ENCODE measurements at places on chromosomes 1 and 21.

GRCh38 chr1:36665478-36666080 lies 182.9 kb upstream of the CSF3R start:
- DNase-seq: no peak

DNA sequence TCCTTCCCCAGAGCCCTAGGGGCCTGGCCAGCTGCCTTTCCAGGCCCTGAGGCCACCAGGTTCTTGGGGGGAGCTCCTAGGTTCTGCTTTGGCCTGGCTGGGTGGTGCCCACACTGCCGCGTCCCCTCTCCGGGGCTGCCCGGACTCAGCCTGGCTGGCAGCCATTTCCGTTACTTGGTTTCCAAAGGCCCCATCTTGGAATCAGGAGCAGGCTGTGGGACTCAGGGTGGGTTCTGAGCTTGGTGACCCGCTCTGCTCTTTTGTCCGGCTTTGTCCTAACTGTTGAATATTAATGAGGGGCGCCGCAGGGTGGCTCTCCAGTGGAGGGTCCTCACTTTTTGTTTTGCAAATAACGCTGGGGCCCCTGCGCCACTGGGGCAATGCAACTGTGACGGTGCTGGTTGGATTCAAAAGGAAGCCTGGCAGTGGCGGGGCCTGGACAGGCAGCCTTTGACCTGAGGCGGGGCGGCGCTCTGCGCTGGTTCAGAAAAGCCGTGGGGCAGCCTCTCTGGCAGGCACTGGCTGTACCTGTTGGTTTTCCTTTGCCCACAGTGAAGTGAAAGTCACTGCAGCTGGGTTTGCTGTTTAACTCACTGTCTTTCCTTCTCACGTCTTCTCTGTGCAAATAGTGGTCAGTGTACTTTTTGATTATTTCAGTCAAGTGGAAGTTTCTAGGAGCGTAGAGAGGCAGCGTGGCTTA lies 20.2 kb downstream of the SKI start:
- no peak for DNase-seq

DNA sequence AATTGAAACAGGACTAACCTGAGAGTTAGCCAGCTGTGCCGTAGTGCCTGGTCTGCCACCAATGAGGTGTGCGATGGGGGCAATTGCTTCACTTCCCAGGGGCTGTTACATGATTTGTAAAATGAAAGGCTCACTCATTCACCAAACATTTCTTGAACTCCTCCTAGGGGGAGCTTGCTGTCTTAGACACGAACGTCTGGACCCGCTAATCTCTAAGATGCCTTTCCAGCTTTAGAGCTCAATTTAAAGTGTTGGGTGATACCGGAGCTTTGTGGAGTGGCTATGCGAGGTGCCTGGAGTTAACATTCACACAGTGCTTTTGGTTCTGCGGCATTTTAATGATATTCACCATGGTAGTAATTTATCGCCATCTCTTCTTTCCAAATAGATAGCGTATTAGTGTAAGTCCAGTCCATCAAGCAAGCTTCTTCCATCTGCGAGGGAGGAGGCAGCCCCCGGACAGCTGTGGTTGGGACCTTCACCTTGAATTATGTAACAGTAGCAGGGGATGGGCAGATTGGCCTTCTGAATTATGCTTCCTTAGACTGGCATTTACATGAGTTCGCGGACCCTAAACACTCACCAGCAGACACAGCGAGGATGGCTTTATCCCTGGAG lies 179.9 kb downstream of the ADSS2 start:
- DNase-seq: no peak

DNA sequence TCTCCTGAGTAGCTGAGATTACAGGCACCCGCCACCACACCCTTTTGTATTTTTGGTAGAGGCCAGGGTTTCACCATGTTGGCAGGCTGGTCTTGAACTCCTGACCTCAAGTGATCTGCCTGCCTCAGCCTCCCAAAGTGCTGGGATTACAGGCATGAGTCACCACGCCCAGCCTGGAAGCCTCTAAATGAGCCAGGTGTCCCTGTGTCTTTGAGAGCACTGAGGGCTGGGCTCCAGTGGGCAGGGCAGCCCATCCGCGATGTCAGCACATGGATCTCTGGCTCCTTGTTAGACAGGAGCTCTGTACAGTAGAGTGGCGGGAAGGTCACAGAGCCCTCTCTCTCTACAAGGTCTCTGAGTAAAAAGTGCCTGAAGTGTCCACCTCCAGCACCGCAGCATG lies 124.3 kb downstream of the PGBD5 start:
- no peak for DNase-seq

DNA sequence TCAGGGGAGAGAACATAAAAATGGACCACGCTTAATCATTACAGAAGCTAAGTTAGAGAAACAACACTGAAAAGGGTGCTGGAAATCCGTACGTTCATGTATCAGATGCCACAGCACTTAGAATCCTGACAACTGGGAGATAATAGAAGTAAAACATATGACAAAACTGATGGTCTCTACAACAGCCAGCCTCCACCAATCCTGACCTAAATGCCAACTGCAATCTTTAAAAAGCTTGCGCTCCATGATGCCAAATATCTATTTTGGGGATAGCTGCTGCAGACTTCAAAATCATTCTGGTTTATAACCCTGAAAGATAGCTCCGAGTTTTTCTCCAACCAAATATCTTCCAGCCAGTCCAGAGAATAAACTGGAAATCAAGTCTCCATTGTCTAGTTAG lies 178.3 kb downstream of the RERE start:
- DNase-seq: no peak

GRCh38 chr1:88877382-88877825 lies 14.0 kb downstream of the GTF2B start:
- DNase-seq: no peak

GRCh38 chr1:235017719-235018118 lies 110.9 kb downstream of the TOMM20 start:
- DNase-seq: no peak

GRCh38 chr1:180924939-180925338 lies 12.2 kb downstream of the KIAA1614 start:
- no peak for DNase-seq

DNA sequence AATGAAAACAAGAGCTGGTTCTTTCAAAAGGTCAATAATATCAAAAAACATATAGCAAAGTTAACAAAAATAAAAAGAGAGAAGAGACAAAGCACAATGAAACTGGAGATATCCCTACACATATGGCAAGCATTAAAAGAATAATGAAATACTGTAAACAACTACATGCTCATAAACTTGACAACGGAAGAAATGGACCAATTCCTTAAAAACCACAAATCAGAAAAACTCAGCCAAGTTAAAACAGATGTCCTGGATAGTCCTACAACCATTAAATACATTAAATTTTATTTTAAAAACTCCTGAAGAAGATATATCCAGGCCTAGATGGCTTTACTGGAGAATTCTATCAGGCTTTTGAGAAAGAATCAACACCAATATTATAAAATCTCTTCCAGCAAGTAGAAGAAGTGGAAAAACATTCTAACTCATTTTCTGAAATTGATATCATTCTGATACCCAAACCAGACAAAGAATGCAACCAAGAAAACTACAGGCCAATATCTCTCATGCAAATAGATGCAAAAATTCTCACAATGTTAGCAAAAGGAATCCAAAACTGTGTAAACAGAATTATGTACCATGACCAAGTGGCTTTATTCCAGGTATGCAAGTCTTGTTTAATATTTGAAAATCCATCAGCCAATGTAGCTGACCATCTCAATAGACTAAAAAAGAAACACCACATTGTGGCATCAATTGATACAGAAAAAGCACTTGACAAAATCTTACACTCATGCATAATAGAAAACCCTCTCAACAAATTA lies 56.1 kb upstream of the LRRC7 start:
- no peak for DNase-seq

GRCh38 chr1:116740746-116741145 lies 13.5 kb upstream of the CD2 start:
- no peak for DNase-seq

GRCh38 chr1:183937611-183938010 lies 99.9 kb downstream of the COLGALT2 start:
- no peak for DNase-seq

DNA sequence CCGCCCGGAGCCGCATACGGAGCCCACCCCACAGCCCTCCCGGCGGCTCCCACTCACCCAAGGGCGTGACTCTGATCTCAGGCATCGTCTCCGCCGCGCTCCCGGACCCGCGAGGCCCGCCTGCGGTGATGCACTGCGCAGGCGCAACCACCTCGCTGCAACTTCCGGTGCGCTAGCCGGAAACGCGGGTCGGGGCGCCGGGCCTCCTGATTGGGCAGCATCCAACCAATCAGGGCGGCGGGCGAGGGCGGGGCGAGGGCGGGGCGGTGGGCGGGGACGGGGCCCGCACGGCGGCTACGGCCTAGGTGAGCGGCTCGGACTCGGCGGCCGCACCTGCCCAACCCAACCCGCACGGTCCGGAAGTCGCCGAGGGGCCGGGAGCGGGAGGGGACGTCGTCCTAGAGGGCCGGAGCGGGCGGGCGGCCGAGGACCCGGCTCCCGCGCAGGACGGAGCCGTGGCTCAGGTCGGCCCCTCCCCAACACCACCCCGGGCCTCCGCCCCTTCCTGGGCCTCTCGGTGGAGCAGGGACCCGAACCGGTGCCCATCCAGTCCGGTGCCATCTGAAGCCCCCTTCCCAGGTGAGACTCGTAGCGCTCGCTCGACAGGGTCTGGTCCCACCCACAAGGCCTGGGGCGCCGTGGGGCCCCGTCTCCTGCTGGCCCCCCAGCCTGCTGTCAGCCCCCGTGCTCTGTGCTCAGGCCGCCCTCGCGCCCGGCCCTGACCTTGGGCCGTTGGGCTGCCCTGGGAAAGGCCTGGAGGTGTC lies at the start of the genes CPTP and INTS11:
Gene CPTP (plus strand): TSS at position 279 of the 764 bp plus-strand sequence. CDS start 2,109 bp downstream, outside the sequence.
Gene INTS11 (minus strand): TSS at position 137 of the 764 bp plus-strand sequence. CDS start 52 bp downstream, at position 85.
- DNase-seq: peak; percentile 75

GRCh38 chr1:36937371-36937770 lies 96.9 kb downstream of the GRIK3 start:
- no peak for DNase-seq

GRCh38 chr21:42524341-42525028 lies 10.8 kb downstream of the SLC37A1 start:
- DNase-seq: no peak

DNA sequence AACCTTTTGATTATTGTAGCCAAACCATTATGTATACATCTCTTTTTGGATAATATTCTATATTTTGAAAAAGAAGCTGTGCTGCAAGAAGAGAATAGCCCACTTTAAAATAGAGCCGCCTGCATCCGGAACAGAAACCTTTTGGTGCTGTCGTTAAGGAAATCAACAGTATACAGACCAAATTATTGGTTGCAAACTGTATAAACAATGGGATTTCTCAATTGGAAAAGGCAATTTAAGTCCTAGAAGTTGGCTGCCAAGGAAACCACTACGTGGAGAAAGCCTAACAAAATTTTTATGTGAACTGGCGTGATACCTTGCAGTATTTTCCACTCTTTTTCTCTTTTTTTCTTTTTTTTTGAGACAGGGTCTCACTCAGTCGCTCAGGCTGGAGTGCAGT lies 25.8 kb downstream of the DESI2 start:
- DNase-seq: no peak

DNA sequence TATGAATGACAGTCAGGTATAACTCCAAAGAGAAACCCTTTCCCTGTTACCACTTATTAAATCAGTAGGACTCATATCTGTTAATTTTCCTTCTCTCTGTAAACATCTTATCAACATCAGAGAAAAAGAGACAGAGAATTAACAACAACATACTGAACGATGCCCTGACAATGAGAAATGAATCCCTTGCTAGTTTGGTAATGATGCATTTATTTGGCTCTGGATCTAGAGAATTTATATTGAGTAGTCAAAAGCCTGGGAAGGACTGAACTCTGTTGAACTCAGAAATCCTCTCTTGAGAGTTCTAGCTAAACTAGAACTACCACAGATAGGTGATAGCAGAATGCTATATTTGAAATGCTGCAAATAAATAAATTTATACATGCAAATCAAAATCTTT lies 325.6 kb downstream of the DISC1 start:
- DNase-seq: no peak

- no peak for DNase-seq
Measured at GRCh38 chr1:38964140-38964548, 22.5 kb upstream of the RHBDL2 start.

- DNase-seq: no peak
Measured at GRCh38 chr1:24391882-24392603, 21.5 kb downstream of the STPG1 start.

GRCh38 chr1:88984569-88984968 lies 7.9 kb downstream of the KYAT3 start:
- no peak for DNase-seq

DNA sequence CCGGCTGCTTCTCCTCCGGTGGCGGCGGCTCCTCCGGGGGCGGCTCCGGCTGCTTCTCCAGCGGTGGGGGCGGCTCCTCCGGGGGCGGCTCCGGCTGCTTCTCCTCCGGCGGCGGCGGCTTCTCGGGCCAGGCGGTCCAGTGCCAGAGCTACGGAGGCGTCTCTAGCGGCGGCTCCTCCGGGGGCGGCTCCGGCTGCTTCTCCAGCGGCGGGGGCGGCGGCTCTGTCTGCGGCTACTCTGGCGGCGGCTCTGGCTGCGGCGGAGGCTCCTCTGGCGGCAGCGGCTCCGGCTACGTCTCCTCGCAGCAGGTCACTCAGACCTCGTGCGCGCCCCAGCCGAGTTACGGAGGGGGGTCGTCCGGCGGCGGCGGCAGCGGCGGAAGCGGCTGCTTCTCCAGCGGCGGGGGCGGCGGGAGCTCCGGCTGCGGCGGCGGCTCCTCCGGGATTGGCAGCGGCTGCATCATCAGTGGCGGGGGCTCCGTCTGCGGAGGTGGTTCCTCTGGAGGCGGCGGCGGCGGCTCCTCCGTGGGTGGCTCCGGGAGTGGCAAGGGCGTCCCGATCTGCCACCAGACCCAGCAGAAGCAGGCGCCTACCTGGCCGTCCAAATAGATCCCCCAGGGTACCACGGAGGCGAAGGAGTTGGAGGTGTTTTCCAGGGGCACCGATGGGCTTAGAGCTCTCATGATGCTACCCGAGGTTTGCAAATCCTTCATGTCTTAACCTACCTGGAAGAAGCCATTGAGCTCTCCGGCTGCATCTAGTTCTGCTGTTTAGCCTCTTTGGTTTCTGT lies 2.0 kb downstream of the LORICRIN start:
- no peak for DNase-seq

- no peak for DNase-seq
Measured at GRCh38 chr1:62325681-62326080, 6.4 kb upstream of the KANK4 start.

DNA sequence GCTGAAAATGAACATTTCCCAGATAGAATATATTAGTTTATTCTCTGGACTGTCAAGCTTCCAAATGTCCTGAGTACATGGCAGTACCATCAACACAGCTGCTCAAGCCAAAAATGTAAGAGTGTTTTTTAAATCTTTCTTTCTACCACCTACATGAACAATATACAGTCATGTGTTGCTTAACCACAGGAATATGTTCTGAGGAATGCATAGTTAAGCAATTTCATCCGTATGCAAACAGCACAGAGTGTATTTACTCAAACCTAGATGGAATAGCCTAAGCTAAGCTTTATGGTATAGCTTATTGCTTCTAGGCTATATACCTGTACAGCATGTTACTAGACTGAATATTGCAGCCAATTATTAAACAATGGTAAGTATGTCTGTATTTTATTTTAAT lies 561.9 kb upstream of the ADGRL4 start:
- no peak for DNase-seq

DNA sequence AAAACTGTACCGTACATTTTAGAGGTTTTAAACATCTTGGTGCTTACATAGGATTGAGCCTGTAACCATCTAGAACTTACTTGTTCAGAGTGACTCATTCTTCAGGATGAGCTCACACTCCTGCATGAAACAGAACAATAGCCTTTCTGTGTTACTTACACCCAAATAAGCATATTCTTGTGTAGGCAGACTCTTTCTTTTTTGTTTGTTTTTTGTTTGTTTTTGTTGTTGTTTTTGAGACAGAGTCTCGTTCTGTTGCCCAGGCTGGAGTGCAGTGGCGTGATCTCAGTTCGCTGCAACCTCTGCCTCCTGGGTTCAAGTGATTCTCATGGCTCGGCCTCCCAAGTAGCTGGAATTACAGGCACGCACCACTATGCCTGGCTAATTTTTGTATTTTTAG lies 3.8 kb upstream of the CA6 start:
- DNase-seq: no peak
